ENCODE measurements at places on chromosomes 1 and 21. TPM values are rescaled to one million over a fixed set of nuclear protein-coding genes. Genes with fewer than 3 reads are reported as not detected.

- no peak for DNase-seq
Measured at GRCh38 chr1:154327466-154328317, 2.4 kb downstream of the ATP8B2 start.

DNA sequence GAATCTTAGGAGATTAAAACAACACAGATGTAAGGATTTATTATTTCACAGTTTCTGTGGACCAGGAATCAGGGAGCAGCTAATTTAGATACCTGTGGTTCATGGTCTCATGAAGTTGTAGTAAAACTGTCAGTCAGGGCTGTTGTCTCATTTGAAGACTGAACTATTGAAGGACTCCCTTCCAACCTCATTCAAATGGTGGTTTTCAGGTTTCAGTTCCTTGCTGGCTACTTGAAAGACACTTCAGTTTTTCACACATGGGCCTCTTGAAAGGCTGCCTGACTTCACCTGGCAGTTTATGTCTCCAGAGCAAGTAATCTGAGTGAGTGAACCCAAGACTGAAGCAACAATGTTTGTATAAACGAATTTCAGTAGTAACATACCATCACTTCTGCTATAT lies 915.9 kb downstream of the PLA2G4A start:
- DNase-seq: no peak

- DNase-seq: no peak
Measured at GRCh38 chr1:150836129-150836773, 28.2 kb upstream of the CTSK start.

GRCh38 chr1:222600281-222600680 lies 10.5 kb upstream of the TAF1A start:
- no peak for DNase-seq

DNA sequence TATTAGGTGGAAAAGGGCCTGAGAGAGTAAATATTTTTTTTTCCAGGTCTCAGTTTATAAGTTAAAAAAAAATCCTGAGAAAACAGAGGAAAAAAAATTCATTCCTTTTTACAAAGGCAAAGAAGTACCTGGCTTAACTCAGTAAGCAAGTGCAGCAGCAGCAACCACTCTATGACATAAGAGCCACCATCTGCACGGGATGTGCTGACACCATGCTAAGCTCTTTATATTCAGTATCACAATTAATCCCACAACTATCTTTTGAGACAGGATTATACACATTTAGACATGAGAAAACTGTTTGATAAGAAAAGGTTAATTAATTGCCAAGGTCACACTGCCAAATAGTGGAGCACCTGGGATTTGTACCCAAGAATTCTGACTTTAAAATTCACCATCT lies 13.4 kb upstream of the DPT start:
- DNase-seq: no peak

DNA sequence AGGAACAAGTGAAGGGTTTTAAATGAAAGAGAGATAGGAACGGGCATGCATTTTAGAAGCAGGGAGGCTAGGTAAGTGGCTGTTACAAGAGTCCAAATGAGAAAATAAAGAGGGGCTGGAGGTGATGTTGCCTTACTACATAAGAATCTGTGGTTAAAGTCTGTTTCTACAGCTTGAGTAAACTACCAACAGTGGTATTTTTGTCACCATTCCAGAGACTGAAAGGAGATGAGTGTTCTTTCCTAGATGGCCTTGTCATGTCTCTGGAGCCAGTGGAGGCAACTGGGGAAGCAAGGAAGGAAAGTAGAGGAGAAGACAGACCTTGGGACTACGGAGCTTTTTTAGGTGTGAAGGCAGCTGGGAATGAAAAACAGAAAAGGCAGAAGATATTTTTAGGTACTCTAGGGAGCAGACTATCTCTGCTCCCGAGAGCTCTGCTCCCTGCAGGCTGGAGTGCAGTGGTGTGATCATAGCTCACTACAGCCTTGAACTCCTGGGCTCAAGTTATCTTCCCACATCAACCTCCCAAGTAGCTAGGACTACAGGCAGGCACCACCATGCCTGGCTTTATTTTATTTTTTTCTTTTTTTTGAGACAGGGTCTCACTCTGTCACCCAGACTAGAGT lies 12.2 kb downstream of the HDAC1 start:
- no peak for DNase-seq

GRCh38 chr1:98005326-98006010 lies 84.6 kb upstream of the DPYD start:
- DNase-seq: no peak

DNA sequence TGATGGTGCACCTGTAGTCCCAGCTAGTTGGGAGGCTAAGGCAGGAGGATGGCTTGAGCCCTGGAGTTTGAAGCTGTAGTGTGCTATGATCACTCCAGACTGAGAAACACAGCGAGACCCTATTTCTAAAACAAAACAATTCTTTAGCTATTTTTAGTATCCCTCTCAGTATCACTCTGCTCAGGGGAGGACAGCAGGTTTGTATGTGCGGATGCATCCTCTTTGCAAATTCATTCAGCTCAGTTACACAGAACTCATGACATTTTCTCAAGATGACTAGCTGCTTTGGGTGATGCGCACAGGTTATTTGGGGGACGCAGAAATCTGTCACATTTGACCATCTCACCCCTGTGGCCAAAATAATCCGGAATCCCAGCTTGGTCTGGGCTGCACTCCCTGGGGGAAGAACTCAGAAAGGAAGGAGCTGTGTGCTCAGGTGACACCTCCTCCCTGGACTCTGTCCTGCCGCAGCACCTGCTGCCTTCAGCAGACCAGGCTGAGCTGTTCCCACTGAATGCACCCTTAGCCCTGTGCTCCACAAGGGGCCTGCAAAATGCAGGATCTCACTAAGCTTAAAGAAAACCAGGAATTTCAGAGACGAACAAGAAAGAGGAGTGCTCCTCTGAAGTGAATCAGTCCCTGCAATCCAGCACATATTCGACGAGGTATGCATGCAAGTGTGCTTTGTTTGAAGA lies 89.5 kb upstream of the PGBD5 start:
- DNase-seq: no peak

DNA sequence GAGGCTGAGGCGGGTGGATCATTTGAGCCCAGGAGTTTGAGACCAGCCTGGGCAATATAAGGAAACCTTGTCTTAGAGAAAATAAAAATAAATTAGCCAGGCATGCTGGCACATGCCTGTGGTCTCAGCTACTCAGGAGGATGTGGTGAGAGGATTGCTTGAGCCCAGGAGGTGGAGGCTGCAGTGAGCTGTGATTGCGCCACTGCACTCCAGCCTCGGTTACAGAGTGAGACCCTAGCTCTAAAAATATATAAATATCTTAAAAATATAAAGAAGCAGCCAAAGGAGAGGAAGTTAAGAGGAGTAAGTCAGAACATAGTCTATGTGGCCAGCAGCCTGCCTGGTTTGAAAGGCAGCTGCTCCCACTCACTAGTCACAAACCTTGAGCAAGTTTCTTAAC lies 4.5 kb upstream of the IL10RB start:
- DNase-seq: no peak

DNA sequence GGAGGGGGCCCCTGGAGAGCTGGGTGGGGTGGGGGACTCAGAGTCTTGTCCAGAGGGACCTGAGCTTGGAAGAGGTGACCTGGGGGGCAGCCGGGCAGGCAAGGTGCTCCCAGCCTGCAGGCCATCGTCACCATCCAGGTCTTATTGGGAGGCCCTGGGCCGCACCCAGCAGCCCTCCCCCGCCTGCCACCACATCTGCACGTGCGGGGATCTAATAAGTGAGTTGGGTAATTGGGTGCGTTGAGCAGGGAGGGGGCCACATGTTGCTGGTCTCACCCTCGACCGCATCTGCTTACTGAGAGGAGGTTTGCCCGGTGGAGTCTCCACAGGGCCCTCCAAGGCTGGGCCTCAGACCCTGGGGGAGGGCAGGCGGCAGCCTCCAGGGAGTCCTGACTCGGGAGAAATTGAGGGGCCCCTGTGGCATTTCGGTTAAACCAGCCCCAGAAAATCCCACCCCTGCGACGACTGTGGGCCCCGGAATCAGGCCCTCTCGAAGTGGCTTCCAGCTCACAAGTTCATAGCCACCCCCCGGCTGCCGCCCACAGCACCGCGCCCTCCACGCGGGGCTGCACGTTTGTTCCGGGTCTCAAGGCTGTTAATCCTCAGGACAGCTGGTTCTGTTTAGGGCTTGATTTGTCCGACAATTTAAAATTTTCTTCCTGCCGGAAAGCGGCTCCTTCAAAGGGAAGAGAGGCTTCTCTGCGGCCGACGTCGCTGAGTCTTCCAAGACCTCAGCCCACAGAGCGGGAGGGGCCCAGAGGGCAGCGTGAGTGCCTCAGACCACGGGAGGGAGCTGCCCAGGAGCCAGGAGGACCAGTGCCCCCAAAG lies 14.7 kb upstream of the COL6A2 start:
- no peak for DNase-seq

- no peak for DNase-seq
Measured at GRCh38 chr1:27445177-27445936, 44.6 kb downstream of the WASF2 start.

DNA sequence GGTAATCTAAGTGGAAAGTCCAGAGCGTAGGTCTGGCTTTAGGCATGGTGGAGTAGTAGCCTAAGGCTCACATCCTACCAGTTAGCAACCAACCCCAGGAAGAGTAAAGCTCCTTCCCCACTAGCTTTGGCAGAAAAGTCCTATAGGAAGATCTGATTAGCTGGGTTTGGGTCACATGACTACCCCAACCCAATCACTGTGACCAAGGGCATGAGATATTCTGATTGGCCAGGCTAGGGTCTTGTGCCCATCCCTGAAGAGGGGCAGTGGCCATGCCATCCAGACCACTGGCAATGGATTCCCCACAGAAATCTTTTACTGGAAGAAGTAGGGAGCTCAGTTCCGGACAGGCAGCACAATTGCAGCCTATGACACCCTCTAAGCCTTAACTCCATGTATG lies 58.6 kb upstream of the CD34 start:
- no peak for DNase-seq

GRCh38 chr1:1910651-1911331 lies 4.3 kb upstream of the CALML6 start:
- no peak for DNase-seq

C4BPA gene
- total RNA-seq: 1.0 TPM

UBL4B gene
- total RNA-seq: not detected

CAMK1G gene
- not detected for total RNA-seq

AJAP1 gene
- total RNA-seq: not detected

RHCE gene
- not detected for total RNA-seq

CDCA8 gene
- 33.2 TPM for total RNA-seq

RNU1-3 gene
- total RNA-seq: 1,905 TPM

CYP4A11 gene
- total RNA-seq: not detected
